Stimulated activated CD8-positive, alpha-beta memory T cell treated with anti-CD3 and anti-CD28 coated beads, Interleukin-2, amount 100 ng/mL, for 1 hour (primary cell): ENCODE measurements at places on chromosomes 3 and 15.
A peak's percentile ranks its signal among the peaks of the same experiment; 100 is the strongest.

GRCh38 chr3:179896507-179896906 is 140.2 kb downstream of the PEX5L start:
- no peak for DNase-seq

DNA sequence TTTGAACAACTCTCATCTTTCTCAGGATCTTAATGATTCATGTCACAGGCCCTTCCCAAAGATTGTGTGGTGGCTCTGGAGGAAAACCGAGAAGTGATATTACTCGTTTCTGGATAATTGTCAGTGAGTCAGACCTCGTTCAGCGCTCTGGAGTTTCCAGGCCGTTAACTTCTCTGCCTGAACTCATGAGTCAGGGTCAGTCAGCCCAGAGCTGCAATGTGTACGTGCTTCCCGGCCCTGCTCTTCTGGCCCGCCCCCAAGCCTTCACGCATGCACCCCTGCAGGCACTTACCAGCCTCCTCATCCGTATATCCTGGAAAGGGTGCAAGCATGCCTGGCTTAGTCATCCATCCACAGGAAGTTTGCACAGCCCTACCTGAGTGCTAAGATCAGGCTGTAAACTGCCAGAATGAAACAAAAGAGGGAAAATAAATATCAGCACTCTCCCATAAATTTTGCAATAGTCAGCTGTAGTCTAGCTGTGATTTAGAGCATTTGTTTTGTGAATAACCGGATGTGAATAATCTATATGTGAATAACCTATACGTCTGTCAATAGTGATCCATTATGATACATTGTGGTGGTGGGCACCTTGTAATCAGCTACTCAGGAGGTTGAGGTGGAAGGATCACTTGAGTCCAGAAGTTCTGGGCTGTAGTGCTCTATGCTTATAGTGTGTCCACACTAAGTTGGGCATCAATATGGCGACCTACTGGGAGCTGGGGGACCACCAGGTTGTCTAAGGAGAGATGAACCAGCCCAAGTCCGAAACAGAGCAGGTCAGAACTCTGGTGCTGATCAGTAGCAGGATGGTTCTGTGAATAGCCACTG is 35.3 kb upstream of the SEMA4B start:
- no peak for DNase-seq

- no peak for DNase-seq
These were observed 1141.0 kb downstream of the IGSF11 start for GRCh38 chr3:117893638-117894037.

- DNase-seq, result peak; percentile 53
These were observed 31.0 kb downstream of the POC1A start for GRCh38 chr3:52123106-52123725.

GRCh38 chr15:48416301-48416700 is 85.1 kb downstream of the DUT start:
- DNase-seq, result no peak

GRCh38 chr15:88693191-88693590 is 54.4 kb downstream of the ISG20 start:
- DNase-seq, result no peak

DNA sequence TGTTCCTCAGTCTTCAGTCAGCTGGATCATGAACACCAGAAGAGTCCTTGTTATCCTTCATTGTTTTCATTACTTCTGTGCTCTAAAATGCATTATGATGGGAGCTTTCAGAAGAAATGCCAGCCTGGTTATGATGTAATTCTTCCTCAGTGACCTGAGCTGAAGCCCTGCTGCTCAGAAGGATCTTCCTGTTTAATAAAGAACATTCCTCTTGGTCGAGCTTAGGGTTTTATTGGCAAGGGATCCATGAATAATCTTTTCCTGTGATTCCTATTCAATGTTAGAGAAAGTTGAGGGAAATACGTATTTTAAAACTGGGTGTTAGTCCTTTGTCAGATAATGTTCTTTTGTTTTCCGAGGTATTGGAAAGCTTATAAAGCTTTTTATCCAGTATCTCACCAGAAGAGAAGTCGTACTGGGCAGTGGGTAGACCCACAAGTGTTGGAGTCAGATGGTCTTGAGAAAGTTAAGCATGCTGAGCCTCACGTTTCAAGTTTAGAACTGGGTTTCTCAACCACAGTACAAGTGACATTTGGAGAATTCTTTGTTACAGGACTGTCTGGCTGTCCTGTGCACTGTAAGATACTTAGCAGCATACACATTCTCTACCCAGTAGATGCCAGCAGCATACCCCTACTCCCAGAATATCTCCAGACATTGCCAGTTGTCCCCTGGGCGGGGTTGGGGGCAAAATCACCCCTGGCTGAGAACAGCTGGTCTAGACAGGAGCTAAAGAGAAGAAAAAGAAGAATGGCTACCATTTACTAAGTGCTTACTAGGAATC is 212.3 kb upstream of the BHLHE40 start:
- DNase-seq, result no peak

DNA sequence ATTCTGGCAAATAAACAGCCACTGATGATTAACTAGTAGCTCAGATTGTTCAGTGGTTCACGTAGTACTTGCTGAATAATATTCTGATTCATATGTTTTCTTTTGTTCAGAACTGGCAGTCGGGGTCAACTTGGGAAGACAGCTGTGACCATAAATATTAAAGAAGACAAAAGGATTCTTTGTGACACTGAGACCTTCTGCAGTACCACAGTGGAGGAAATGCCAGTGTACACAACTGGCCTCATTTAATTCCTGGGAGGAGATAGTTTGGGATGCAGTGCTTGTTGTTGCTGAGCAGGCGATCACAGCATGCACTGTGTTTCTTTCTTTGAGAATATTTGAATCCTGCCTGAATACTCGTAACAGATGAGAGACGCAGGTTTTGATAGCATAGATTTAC is 26.7 kb upstream of the MCF2L2 start:
- DNase-seq, result no peak

DNA sequence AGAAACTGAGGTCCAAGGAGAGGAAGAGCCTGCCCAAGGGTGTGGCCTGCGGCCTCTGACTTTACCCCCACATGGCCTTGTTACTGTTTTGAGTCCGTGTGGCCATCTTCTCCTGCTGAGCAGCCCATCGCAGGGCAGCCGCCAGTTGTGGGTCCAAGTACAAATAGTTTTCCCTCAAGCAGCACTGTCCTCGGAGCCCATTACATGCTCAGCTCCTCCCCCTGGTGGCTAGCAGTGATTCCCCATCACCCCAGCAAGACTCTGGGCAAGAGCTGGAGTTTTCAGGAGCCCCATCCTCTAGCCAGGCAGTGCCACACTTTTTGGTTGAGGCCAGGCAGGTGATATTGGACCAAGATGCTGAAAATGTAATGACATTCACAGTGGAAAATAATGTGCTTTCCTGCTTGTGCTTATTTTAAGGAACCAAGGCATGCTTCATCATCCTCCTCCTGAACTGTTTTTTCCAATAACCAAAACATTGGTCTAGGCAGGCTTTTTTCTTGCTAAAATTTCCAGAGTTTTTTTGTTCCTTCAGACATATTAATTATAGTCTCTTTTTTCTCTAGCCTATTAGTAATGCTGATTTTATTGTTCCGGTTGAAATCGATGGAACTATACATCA is 23.2 kb upstream of the VILL start:
- DNase-seq, result peak; percentile 6

DNA sequence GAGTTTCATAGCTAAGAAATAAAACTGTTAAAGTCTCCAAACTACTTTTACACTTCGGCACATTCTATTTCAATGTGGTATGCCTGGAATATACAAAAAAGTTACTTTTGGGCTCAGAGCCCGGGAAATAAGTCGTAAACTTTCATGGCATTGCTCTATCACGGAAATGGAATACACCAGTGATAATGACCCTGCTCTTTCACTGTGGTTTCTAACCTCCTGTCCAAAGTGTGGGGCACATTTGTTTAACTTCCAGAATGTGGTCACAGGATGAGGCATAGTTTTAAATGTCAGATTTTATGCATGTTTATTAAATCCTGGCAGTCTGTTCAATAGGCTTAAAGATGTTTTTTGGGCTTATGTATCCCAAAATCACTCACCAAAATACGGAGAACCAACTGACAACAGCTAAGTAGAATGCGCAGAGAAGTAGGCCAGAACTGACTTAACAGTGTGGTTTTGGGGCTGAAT is 5.1 kb downstream of the CXCR6 start:
- no peak for DNase-seq
